ENCODE measurements at places on chromosomes 4 and X.
A peak's percentile ranks its signal among the peaks of the same experiment; 100 is the strongest.

DNA sequence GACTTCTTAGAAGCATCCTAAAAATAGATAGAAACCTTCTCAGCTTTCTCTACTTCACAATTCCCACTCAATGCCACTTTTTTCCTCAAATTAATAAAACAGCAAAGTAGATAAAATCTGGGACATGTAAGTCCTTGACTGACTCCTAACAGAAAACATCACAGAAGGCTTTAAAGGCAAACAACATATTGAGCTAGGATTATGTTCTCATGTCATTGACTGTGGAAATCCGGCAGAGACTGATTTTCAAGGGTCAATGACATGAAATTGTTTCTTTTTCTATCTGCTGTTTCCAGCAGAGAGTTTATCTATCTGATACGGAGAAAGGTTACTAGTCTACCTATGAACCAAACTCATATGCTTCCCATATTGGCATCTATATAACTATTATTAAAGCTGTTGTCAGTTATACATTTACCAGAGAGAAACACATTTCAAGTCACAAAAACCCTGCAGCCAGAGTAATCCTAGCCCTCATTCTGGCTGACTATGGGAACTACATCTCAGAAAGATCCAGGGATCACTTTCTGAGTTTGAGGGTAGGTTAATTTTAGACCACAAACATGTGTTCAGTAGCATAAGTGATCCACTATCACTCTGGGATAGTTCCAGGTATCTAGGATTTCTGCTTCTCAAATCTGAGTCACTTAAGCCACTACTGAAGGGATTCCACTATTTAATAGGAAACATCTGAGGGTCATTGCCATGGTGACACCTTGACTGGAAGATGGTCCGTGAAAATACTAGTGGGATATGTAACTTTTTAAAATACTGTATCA is 147.6 kb downstream of the PPP3CA start:
- no peak for DNase-seq

GRCh38 chr4:61003301-61003700 is 196.8 kb upstream of the ADGRL3 start:
- DNase-seq: no peak

- DNase-seq: no peak
Measured at GRCh38 chr4:61630548-61630947, 430.4 kb downstream of the ADGRL3 start.

DNA sequence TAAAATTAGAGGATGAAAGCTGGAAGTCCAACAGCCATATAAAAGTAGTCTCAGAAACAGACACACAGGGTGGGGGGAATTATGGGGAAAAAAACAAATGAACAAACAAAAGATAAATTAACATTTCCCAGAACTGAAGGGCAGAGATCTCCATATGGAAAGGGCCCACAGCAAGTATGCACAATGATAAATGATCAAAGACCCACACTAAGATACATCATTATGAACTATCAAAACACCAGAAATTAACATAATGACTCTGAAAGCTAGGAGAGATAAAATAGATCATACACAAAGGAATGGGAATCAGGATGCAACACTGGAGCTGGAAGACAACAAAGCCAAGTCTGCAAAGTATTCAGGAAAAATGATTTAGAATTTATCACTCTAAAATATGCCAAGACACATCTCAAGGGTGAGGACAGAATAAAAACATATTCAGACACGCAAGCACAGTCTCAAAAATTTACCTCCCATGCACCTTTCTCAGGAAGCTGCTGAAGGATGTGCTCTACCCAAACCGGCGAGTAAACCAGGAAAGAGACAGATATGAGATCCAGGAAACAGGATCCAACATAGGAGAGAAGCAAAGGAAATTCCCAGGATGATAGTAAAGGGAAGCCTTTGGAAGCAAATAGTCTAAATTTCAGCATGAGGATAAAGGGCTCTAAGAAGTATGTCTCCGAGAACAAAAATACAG is 30.7 kb upstream of the KCNE5 start:
- no peak for DNase-seq

- DNase-seq: no peak
Measured at GRCh38 chr4:108399610-108400265, 220.6 kb upstream of the RPL34 start.

DNA sequence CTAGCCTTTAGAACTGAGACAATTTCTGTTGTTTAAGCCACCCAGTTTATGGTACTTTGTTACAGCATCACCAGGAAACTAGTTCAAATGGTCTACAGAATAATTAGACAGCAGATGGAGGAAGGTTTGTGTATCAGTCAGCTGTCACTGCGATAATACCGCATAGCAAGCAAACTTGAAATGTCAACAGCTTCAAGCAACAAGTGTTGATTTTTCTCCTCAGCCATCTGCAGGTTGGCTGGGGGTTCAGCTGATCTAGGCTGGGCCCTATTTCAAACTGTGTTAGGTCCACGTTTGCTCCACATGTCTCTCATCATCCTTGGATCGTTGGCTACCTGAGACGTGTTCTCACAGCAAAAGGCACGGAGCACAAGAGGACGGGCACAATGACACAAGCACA is 19.2 kb upstream of the PHEX start:
- DNase-seq: no peak

DNA sequence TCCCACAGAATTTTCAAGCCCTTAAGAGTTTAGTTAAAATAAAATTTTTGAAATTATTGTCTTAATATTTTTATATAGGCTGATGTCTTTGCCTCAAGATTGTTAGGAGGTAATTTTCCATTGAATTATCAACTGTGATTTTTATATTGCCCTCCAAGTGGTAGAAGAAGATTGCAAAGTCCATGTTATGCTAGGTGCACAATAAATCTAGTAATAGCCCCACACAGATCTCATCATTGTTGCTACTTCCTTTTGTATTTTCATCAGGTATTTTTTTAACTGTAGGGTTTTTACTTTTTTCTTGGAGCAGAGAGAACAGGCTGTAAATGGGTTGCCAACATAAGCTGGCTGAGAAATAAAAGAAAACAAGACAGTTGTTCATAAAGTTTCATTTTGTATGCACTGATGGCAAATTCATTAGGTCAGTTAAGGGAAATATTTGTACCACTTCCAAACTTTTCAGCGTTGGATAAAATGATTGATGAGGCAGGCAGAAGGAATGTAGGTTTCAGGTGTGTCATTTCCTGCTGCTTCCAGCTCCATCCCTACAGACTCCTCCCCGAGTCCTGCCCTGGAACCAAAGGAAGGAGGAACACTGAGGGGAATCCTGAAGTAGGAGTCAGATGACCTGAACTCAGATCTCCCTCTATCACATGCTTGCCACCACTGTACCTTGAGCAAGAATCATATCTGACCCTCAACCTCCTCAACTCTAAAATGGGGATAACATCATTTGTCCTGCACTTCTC is 105.5 kb downstream of the PRRG1 start:
- DNase-seq: no peak

DNA sequence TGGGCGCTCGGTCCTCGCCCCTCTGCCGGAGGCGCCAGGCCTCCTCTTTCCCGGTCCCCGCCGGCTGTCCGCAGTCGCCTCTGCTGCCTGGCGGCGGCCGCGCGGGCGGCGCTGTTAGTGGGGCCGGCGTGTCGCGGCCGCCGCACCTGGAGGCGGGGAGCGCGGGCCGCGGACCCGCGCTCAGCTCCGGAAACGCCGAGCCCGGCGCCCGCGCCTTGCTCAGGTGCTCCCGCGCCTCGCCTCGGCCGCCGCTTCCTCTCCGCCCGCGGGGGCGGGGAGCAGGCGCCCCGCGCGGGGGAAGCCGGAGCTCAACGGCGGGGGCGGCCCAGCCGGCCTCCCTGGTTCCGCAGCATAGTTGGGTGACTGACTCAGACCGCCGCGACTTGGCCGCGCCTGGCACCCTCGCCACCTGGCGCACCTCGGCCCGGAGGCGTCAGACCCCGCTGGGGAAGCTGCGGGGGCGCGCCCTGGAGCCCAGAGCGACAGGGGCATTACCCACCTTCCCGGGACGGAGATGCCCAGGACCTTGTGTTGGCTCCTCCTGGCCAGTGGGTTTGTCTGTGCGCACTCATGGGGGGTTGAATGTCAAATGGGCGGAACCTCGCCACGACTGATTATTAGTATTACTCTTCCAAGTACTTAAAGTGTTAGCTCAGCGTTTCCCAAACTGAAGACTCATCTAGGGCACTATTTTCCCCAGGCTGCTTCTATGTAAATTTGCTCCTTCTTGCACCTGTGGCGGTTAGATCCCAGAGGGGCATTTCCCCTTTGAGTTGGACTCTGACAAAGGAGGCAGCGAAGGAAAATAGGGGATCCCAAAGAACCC is at the start of gene ARAP2:
TSS of gene ARAP2 (minus strand) at position 258 of the 826 bp plus-strand sequence. CDS start 15,028 bp downstream, outside the sequence.
- no peak for DNase-seq

- DNase-seq: no peak
Measured at GRCh38 chr4:127601029-127601428, 31.7 kb upstream of the INTU start.

GRCh38 chrX:96425200-96425599 is 259.4 kb upstream of the DIAPH2 start:
- DNase-seq: no peak

DNA sequence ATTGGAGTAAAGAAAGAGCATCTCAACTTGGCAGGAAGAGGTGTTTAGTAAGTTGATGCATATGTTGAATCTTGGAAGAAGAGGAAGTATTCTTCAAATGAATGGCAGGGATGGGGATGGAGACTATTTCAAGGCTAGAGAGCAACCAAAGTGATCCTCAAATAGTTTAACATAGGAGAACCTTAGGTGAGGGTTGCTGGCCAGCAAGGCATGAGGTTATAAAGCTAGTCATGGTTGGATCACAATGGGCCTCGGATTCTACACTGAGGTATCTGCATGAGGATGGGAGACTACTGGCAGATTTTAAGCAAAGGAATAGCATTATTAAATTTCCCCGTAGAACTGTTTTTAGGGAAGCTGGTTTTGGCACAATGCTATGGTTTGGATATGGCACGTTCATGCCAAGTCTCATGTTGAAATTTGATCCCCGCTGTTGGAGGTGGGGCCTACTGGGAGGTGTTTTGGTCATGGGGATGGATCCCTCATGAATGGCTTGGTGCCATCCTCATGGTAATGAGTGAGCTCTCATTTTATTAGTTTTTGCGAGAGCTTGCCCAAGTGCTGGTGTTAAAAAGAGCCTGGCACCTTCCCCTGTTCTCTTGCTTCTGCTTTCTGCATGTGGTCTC is 41.9 kb upstream of the ETNPPL start:
- peak; percentile 24 for DNase-seq

DNA sequence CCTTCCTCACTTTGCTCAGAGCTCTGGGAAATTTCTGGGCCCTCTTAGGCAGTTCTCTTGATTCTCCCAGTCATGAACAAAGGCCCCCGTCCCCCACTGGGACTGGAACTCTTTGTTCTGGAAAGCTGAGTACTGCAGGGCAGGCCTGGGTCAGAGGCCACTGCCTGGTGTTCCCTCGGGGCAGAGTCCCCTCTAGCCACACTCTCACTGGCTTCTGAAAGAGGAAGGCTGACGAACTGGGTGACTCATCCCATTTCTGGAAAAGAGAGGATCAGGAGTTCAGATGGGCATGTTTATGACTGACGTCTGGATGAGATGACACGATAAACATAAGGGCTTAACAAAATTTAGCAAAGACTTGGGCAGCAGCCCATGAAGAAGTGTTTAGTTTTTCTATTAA is 47.7 kb downstream of the DDX3X start:
- no peak for DNase-seq

GRCh38 chr4:152462047-152462446 is 73.8 kb downstream of the FBXW7 start:
- DNase-seq: no peak

DNA sequence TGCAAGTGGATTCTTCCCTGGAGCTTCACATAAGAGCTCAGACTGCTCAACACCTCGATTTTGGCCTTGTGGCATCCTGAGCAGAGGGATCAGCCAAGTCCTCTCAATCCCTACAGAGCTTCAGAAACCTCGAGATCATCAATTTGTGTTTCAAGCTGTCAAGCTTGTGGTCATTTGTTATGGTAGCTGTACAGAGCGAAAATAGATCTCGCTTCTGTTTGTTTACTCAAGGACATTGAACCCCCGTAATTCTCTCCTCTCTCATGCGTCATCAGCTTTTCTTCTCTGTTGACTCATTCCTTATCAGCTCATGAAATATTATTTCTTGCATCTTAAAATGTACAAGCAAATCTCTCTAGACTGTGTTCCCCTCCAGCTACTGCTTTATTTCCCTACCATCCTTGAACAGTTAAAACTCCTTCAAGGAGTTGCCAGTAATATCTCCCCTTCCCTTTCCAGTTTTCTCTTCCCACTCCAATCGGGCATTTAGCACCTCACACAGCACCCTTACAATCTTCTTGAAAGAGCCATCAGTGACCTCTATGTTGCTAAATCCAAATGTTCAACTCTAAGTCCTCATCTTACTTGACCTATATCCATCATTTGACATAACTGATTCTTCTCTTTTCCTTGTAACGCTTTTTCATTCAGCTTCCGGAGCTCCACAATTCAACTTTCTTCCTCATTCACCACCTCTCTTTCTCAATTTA is 106.2 kb upstream of the FAT1 start:
- DNase-seq: no peak

Measured in A673 (cell line).